ENCODE measurements at places on chromosomes 4 and X.
A peak's percentile ranks its signal among the peaks of the same experiment; 100 is the strongest.

DNA sequence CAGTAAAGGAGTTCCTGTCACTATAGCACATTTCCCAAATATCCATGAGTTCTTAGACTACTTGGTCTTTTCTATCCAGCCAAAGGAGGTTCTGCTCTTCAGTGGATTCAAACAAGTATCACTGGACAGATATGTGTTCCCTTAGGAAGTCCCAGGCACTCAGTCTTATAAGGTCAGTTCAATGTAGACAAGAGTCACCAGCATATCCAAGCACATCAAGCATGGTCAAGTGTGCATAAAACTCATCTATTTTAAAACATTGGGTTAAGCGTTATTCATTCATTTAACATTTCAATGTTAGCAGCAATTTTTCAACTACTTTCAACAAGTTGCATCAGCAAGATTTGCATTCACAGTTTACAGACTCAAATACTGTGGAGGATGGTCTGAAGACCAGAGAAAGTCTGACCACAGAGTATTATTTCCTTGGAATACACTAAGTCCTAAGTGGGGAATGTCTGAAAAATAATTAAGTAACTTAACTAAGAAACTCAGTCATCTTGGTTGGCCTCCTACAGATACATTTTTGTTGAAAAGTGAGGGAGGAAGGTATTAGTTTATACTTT is 630.5 kb upstream of the IGFBP7 start:
- DNase-seq, result no peak

DNA sequence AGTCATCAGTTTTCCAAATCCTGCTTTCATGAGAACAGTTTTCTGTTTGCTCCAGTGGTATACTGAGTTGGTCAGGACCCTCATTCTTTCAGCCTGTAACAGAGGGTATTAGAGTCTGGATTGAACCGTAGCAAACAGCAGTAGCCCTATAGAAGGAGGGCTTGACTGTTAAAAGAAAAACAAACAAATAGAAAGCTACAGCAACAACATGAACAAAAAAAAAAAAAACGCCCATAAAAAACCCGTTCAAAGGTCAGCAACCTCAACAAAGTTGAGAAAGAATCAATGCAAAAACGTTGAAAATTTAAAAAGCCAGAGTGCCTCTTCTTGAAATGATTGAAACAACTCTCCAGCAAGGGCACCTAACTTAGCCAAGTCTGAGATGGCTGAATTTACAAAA is 64.7 kb upstream of the UGT2B10 start:
- no peak for DNase-seq

GRCh38 chr4:106893395-106893881 is 142.7 kb downstream of the DKK2 start:
- DNase-seq, result no peak

- no peak for DNase-seq
Observed at GRCh38 chrX:77572322-77572721, 125.1 kb downstream of the FGF16 start.

GRCh38 chr4:61405307-61405706 is 205.2 kb downstream of the ADGRL3 start:
- no peak for DNase-seq

- no peak for DNase-seq
Observed at GRCh38 chr4:182143822-182144625, 99.2 kb upstream of the TENM3 start.

- no peak for DNase-seq
Observed at GRCh38 chrX:110796407-110796697, 735 bp upstream of the CHRDL1 start.

DNA sequence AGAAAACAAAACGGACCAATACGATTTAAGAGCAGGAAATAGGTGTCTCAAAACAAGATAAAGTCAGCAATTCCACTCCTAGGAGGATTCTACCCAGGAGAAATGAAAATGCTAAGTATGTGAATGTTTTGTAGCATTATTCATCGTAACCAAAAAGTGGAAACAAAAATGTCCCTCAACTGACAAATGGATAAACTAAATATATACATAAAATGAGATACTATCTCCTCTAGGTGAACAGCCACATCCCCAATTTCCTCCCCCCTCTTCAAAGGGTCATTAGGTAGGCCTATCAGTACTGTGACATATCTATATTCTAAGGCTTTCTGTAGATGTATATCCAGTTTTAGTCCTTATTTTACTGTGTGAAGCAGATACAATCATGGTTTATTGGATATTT is 18.0 kb downstream of the DDX3X start:
- no peak for DNase-seq

- no peak for DNase-seq
Observed at GRCh38 chrX:131818297-131818936, 204.7 kb upstream of the STK26 start.

DNA sequence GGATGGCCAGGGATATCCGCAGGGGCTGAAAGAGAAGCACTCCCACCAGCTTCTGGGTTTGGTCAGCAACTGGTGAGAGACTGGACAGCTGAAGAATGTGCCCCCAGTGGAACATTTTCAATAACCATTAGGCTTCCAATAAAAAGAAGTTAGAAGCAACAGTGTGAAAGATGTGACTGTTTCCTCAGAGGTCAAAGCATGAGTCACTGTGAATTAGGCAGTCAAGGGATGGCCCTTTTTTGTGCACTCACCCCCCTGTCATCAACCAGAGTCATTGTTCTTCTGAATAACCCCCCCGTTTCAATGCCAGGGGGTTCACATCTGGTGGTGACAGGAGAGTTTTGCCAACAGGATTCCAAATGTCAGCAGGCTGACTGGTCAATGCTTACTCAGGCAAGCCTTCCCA is 74.6 kb upstream of the SH3RF1 start:
- DNase-seq, result no peak

DNA sequence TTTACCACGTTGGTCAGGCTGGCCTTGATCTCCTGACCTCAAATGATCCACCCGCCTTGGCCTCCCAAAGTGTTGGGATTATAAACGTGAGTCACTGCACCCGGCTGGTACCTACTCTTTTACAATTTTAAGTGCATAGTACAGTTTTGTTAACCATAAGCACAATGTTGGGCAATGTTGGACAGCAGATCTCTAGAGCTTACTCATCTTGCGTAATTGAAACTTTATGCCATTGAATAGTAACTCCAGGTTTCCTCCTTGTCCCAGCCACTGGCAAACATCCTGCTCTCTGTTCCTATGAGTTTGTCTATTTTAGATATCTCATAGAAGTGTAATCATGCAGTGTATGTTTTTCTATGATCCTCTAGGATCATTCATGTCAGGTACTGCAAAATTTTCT is 9.3 kb upstream of the CPE start:
- DNase-seq, result no peak

GRCh38 chr4:13493793-13494192 is 9.7 kb upstream of the RAB28 start:
- no peak for DNase-seq

GRCh38 chr4:37827030-37827685 is 672 bp downstream of the PGM2 start:
- DNase-seq, result peak; percentile 12

DNA sequence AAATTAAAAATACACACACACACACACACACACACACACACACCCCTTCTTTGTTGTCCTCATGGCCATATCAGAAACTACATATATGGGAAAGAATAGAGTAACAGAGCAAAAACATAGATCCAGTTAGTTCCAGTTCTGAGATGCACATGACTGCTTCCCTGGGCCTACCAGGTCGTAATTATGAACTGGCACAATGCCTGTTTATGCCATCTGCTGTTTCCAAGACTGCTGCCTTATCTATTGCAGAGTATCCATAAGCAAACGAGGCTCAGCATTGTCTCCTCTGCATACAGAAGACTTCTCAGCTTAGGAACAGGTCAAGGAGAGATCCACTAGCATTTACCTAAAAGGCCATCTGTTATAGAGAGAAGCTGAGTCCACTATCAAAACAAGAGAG is 789.0 kb downstream of the TECRL start:
- no peak for DNase-seq

DNA sequence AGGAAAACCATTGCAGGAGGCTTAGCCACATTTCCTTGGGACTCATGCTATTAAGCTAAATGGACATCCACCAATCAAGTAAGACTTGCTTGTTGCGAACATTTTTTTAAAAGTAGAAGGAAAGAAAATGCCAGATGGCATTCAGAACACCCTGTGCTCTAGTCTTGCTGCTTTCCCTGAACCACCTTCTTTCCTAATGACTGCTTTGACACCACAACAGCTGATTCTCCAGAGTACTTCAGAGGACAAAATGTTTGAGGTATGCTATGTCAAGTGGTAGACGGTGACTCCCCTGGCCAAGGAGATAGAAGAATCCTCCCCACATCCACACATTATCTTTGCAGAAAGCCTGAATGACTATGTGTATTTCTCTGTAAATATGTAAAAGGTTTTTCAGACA is 65.4 kb downstream of the ANK2 start:
- no peak for DNase-seq

- DNase-seq, result no peak
Observed at GRCh38 chrX:108186811-108187210, 95.2 kb downstream of the ATG4A start.

- no peak for DNase-seq
Observed at GRCh38 chr4:11589676-11590075, 161.0 kb upstream of the HS3ST1 start.

DNA sequence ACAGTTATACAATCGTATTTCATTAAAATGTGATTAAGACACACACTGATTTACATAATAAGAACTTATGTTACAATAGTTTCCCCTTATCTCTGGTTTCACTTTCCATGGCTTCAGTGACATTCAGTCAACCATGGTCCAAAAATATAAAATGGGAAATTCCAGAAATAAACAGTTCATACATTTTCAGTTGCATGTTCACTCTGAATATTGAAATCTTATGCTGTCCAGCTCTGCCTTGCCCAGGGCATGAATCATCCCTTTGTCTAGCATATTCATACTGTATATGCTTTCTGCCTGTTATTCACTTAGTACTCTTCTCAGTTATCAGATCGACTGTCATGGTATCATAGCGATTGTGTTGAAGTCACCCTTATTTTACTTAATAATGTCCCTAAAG is 173.8 kb upstream of the DCAF12L2 start:
- no peak for DNase-seq

- no peak for DNase-seq
Observed at GRCh38 chr4:97317201-97317600, 826.1 kb downstream of the STPG2 start.

GRCh38 chr4:18180122-18180521 is 158.6 kb upstream of the LCORL start:
- DNase-seq, result no peak

GRCh38 chrX:136738049-136738729 is 42.5 kb downstream of the ARHGEF6 start:
- no peak for DNase-seq

DNA sequence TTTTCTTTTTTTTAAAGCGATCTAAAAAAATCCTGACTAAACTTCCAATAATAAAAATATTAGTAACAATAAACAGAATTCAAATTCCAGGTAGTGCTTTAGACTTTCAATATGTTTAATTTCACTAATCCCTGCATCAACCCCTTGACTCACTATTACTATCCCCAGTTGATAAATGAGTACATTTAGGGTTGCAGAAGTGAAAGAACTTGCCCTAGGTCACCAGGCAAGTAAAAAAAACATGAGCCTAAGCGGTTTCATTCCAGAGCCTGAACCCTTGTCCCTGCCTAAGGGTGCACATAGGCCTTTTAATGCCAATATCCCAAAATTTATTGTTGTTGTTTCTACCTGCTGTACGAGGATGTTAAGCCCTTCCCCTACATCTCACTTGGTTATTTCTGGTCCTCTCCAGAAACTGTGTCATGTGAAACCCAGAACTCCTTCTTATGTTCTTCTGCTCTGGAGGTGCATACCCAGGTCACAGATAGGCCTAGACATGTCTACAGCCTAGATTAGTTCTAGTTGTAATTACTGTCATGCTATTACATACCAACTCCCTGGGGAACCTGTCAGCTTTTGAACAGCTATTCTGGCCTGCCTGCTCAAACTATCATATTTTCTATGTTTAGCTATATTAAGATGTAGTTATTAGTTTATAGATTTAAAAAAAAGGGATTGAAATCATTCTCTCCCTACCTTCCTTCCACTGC is 244.5 kb upstream of the PITX2 start:
- no peak for DNase-seq

GRCh38 chr4:72031868-72032608 is at the start of gene NPFFR2:
NPFFR2 (plus strand) TSS chr4:72032000; CDS start chr4:72128592, 96,592 bp downstream.
- DNase-seq, result no peak

DNA sequence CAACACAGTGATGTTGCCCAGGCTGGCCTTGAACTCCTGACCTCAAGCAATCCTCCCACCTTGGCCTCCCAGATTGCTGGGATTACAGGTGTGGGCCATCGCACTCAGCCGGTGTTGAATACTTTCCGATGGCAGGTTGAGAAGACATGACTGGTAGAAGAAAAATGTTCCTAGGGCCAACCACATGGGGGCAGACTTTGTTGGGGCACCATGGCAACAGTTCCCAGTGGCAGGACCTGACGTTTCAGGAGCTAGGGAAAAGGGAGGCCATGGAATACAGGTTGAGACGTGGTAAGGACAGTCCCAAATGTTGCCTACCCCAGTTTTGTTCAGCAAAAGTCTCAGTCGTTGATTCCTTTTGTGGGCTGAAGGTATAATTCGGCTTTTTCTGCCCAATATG is 134.6 kb downstream of the ASMT start:
- no peak for DNase-seq

GRCh38 chrX:78886550-78886949 is 58.6 kb upstream of the P2RY10 start:
- DNase-seq, result no peak

DNA sequence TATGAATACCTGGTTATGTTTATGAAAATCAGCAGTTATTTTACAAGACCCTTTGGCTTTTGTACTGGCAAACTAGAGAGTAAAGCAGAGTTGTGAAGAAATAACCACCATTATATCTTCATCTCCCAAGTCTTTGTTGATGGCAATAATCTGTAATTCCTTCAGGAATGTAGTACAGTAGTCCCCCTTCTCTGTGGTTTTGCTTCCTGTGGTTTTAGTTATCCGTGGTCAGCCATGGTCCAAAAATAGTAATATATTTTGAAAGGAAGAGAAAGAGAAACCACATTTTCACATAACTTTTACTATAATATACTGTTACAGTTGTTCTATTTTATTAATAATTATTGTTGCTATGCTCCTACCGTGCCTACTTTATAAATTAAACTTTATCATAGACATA is 27.8 kb downstream of the BANK1 start:
- no peak for DNase-seq

GRCh38 chr4:1551211-1551610 is 132.9 kb downstream of the FAM53A start:
- DNase-seq, result no peak

DNA sequence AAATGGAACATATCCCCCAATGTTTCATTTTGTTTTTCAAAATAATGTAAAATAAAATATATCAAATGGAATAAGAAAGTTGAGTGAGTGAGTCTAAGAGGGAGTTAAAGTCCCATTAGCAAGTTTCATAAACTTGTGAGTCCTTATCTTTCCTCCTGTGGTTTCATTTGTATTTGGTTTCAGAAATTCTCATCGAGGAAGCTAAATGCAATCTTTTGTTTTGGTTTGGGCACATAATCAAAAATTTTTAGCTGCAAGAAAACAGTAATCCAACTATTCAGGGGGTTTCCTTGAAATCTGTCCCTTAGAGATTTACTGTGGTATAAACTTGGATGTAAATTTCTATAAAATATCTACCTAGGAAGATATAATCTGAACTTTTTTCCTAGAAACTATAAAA is 124.2 kb downstream of the CAMK2D start:
- no peak for DNase-seq
